ENCODE measurements at places on chromosomes 11 and 22.

DNA sequence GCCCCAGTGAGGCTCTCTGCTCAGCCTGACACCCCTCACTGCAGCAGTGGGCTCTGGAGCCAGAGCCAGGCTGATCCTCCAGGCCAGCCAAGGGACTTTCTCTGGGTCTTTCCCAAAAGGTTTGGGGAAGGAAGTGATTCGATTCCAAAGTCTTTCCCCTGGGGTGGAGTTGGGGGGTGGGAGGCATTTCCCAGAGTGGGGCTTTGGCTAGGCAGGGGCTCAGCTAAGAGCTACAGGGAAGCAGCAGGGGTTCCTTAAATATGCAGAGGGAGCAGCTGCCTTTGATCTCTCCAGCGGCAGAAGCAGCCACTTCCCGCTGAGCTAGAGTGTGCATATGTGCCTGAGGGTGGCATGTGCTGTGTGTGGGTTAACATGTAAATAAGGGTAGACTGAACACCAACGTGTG, 192.9 kb downstream of the INSC start:
- DNase-seq: no peak

GRCh38 chr11:38718049-38718448, 2120.0 kb upstream of the RAG2 start:
- DNase-seq: no peak

GRCh38 chr11:75441804-75442132, 8.8 kb upstream of the KLHL35 start:
- no peak for DNase-seq

GRCh38 chr11:76153571-76153923, 52.8 kb downstream of the WNT11 start:
- no peak for DNase-seq

DNA sequence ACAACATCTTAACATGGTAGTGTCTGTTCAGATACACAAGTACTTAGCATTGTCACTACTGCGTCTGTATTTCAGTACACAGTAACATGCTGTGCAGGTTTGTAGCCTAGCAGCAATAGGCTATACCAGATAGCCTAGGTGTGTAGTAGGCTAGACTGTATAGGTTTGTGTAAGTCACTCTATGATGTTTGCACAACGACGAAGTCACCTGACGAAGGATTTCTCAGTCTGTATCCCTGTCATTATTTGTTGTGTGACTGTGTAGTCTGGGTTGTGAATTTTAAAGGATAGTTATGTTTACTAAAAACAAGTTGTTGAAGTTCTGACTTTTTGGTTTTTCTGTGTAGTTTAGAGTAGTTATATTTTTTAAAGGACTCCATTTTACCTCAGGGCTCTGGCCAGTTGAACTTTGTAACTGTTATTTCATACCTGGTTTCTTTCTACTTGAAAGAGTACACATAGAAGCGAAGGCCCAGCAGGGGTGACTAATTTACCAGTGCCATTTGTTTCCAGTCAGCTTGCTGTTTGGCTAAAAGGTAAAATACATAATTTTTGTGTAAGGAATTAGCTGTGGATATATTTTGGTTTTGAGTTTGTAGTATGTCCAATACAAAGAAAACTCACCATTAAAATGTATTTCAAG, 72.3 kb downstream of the PPP6R3 start:
- DNase-seq: no peak

DNA sequence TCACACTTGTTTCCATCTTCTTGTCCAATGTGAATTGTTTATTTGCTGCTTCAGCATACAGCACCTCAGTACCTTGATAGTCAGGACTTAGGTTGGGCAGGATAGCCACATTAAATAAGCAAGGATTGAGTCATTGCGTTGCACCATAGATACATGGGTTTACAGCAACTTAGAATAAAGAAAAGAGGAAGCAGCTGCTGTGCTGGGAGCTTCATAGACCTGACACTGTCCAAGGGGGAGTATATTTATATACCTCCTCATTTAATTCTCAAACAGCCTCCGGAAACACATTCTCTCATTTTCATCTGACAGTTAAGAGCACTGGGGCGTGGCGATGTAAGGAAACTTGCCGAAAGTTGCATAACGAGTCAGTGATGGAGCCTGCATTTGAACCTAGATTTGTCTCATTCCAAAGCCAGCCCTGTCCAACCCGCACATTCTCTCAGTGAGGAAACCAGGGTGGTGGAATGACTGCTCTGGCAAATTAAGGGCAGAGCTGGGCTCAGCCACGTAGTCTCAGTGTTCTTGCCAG, 42.2 kb downstream of the UBASH3B start:
- DNase-seq: peak; percentile 74

DNA sequence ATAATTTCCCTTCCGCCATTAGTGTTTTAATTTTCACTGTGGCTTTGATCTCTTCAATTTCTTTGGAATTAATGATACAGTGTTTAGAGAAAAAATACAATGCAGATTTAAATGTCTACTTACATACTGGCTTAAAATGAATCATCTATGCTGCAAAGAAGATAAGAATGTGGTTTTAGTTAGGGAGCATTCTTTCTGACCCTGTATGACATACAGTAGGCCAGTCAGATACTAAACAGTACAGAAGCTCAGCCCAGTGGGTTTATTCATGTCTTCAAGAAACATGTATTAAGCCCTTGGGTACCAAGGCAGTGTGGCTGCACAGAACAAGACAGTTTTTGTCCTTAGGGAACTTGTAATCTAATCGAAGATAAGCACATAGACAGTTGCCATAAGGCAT, 268.8 kb downstream of the DDX10 start:
- peak; percentile 51 for DNase-seq

DNA sequence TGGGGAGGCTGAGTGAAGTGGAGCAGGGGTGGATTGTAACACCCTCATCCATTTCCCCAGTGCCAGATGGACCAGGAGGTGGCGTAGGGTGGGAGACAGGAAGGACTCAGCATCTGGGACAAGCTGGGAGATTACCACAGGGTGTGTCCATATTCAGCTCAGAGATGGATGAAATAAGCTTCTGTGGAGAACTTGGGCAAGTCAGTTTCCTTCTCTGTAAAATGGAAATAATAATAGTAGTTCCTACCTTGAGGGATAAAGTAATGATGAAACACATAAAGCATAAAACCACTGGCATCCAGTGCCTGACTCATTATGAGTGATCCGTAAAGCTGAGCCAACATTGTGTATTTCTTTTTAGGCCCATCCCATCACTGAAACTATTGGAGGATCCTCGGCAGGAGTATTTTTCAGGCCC, 607 bp upstream of the ROBO4 start:
- DNase-seq: peak; percentile 82

DNA sequence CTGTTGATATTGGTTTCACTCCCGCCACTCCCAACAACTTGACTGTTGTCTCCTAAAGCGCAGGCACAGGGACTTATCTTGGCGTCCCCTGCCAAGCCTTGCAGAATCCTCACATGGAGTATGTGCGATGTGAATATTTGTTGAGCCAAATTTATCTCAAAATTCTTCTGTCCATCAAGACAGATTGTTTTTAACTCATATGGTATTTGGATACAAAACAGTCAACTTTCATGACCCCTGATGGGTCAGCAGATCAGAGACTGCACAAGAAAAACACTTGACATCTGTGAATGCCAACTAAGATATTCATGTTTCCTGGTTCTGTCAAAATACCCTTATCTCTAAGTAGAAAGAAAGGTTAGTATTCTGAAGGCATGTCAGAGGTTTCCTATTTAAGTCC, 221.7 kb upstream of the BLID start:
- no peak for DNase-seq

- DNase-seq: no peak
These were observed 13.5 kb downstream of the BTBD10 start for GRCh38 chr11:13449522-13449921.

DNA sequence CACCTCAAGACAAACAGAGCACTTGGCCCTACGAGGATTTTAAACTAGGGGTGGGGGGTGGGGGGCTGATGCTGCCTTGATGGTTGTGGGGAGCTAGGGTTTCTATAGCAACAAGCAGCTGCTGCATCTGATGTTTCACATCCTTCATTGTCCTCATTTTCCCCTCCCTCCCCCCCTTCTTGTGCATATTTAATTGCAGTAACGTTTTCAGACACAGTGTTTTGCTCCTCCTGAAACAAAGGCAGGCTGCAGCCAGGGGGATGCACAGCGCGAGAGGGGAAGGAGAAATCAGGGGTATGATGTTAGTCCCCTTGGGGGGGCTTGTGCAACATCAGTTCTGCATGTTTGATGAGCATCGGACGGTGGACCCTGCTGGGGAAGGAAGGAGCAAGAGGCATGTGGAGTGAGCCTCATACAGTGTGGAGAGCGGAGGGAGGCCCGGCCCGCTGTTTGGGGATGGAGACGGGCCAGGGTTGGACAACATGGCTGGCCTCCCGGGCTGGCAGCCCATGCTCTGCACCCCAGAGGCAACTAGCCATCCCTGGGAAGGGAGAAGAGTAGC, 208.3 kb downstream of the CEP164 start:
- no peak for DNase-seq

DNA sequence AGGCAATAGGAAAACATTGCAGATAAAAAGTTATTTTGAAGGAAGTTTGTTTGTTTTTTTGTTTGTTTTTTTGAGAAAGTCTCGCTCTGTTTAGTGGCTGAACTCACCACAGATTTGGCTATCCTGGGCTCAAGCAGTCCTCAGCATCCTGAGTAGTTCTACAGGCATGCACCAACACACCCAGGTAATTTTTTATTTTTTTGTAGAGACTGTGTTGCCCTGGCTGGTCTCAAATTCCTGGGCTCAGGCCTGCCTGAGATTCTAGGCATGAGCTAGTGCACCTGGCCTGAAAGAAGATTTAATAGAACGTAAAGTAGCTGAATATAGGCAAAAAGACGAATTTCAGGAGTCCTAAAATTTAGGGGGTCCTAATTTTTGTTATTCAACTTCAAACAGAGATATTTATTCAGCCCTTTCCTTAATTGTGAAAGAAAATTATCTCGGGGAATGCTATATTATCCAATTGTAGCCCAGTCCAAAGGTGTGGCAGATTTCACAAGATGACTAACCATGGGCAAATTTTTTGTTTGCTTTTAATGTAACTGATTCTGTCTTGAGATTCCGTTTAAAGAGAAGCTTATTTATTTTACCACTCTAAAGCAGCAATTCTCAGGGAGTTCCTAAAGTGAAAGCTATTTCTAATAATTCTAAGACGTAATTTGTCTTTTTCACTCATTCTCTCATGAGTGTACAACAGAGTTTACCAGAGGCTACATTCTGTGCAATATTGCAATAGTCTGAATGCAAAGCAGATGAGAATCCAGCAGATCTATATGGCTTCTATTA, 940 bp downstream of the IL18 start:
- no peak for DNase-seq

GRCh38 chr11:14583252-14584034, 60.2 kb upstream of the PDE3B start:
- no peak for DNase-seq

- DNase-seq: peak; percentile 11
These were observed 23.5 kb upstream of the TH start for GRCh38 chr11:2194877-2195755.

GRCh38 chr11:134663506-134664313, 251.7 kb upstream of the B3GAT1 start:
- no peak for DNase-seq

DNA sequence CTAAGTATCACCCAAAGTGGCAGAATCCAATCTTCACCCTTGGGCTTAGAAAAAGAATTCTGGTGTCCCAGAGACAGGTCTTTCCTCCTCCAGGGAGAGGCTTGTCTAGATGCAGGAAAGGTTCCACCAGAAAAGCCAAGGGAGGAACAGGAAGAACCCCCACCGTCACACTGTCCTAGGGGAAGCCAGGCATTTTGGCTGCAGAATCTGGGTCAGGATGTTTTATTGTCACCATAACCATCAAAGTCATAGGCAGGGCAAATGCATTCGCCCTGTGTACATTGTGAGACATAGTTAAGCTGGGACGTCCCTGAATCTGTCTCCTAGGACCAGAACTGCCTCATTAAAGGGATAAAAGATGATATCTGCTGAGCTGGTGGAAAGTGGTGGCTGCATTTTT, 590.5 kb downstream of the OPCML start:
- DNase-seq: no peak

- no peak for DNase-seq
These were observed 115.8 kb upstream of the ARHGAP20 start for GRCh38 chr11:110828086-110828485.

DNA sequence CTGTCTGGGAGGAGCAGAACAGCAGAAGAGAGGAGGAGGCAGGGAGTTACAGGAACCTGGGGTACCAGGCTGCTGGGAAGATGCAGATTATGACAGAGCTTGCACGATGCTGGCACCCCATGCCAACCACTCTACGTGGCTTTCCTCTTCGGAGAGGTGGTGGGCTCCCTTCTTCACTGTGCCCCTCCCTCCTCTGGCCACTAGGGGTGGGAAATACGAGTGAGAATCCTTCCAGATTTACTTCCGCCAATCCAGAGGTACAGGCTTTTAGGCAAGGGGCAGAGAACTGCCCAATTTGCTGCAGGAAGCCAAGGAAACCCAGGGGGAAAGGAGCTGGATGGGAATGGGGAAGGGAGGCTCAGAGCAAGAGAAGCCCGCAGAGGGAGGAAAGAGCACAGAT, 12.3 kb downstream of the HYOU1 start:
- DNase-seq: no peak

DNA sequence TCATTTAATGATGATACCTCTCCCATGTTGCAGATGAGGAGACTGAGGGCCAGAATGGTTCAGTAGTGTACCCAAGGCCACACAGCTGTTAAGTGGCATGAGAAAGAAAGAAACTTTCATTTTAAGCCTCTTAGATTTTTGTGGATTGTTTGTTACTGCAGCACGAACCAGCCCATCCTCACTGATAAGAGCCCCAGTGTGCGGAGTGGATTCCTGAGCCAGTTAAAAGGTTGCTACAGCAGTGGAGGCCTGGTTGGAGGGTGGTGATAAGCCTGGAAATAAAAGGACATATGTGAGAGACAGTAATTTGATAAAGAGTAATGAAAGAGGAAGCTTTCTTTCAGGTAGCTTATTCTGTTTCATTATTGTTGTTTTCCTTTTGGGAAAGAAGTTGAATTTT, 89.0 kb downstream of the ATXN10 start:
- DNase-seq: no peak

- DNase-seq: no peak
These were observed 10.3 kb downstream of the CYP2R1 start for GRCh38 chr11:14881576-14882193.

DNA sequence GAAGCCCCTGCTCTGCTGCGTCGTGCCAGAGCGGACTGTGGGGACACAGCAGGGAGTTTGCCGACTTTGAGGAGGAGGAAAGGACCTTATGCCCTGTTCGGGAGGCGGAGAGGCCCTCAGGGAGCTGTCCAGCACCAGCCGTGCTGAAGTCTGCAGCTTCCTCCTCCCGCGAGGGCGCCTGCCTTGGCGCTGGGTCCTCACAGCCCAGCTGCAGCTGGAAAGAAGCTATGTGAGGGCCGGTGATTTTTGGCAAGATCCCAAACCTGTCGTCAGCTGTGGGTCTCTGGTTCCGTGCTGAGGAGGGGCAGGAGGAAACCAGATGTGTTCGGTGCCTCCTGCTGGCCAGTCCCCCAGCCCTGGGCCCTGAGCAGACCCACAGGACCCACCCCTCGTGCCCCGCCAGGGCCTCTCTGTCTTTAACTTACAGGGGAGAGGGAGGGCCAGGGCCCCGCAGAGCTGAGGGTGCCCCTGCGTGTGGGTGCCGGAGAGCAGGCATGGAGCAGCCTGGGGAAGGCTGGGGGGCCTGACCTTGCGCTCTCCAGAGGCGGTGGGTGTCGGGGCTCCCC, 12.0 kb downstream of the BRSK2 start:
- DNase-seq: no peak

All from RCC 7860 (cell line).